Activated T-helper 2 cell treated with anti-CD3 and anti-CD28 coated beads, Interferon-gamma antibody, Interleukin-2, Interleukin-4, amounts not matched to agents 10 μg/mL and 5 μg/mL and 100 μg/mL, durations not matched to agents 14 hours and 24 hours and 36 hours (primary cell): ENCODE measurements at places on chromosomes 3 and 15. TPM values are rescaled to one million over a fixed set of nuclear protein-coding genes. Genes with fewer than 3 reads are reported as not detected.

GNL3 gene
- total RNA-seq = 226 and 235 TPM in 2 replicates

DNA sequence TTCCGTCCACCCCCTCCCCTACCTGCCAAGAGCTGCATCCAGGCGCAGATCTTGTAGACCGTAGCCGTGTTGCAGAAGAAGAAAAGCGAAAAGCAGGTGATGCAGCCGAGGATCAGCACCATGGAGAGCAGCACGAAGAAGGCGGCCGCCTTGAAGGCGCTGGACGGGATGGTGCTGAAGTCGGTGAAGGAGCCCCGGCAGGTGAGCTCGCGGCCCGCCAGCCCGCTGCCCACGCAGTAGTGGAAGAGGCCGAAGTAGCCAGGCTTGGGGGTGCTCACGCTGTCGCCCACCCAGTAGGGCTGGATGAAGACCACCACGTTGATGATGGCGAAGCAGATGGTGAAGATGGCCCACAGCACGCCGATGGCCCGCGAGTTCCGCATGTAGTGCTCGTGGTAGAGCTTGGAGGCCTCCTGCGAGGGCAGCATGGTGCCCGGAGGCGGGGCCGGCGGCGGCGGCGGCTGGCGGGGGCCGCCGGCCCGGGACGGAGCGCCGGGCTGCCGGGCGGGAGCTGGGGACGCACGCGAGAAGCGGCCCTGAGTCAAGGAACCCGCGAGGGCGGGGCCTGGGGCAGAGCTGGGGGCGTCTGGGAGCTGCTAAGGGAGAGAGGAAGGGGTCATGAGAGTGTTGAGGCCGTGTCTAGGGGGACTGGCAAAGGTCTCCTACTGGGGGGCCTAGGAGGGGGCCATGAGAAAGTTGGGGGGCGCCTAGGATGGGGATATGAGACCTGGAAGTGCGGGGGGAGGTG, 1.2 kb downstream of the LHFPL4 start:
- peak; percentile 50 for DNase-seq

DNA sequence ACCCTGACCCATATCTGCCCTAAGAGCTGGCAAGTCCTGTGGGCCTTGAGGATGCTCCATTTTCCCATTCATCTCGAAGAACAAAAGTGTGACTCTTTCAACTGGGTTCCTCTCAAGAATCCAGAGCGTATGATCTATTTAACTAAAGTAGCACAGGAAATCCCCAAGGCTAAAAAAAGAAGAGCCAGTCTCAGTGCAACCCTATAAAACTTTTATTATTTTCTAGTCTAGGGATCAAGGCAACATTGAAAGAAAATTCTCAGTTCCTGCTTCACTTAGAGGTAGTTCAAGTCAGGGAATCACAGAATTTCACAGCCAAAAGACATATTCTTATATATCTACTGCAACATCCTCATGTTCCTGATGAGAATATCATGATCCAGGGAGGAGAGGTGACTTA, 51.6 kb upstream of the GRM7 start:
- DNase-seq = no peak

GRCh38 chr3:42844412-42844713, 31.3 kb downstream of the CYP8B1 start:
- DNase-seq = no peak
